ENCODE measurements at places on chromosomes 2 and 18. TPM values are rescaled to one million over a fixed set of nuclear protein-coding genes. Genes with fewer than 3 reads are reported as not detected.
A peak's percentile ranks its signal among the peaks of the same experiment; 100 is the strongest.

DNA sequence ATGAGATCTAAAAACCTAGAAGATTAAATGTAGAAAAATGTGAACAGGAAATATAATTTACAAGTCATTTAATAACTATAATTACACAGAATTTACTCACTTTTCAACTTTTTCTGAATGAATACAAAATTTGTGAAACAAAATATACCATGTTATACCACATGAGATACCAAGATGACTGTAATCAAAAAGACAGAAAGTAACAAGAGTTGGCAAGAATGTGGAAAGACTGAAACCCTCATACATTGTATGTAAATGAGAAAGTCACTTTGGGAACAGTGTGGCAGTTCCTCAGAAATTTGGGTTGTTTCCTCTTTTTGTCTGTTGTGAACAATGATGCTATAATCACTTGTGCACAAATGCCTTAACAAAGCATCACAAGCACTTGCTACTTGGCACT lies 145.4 kb upstream of the ZNF804A start:
- no peak for DNase-seq

- peak; percentile 38 for DNase-seq
Observed at GRCh38 chr18:63155910-63156773, 163.4 kb downstream of the BCL2 start.

- no peak for DNase-seq
Observed at GRCh38 chr18:58057291-58057965, 13.4 kb downstream of the NEDD4L start.

- DNase-seq = peak; percentile 14
Observed at GRCh38 chr2:127768775-127769479, 42.0 kb downstream of the WDR33 start.

DNA sequence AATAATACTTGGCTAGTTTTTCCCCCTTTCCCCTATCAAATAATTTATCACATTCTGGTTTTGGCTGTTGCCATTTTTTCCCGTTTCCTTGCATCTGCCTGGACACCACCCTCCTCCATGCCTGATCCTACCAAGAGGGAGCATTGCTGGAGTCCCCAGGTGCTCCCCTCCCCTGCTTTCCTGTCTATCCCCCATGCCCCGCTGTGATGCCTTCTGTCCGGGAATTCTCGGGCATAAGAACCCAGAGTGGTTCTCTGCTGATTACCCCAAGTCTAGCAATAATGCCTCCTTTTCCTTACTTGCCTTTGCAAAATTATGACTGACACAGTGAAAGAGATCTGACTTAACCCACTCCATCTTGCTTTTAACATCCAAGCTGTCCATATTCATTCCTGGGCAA lies 248.0 kb upstream of the PXDN start:
- DNase-seq = no peak

The PKDCC gene
- 152 TPM for total RNA-seq

The ABCG8 gene
- total RNA-seq = 0.07 TPM

- no peak for DNase-seq
Observed at GRCh38 chr18:3728704-3729437, 278.9 kb downstream of the TGIF1 start.

DNA sequence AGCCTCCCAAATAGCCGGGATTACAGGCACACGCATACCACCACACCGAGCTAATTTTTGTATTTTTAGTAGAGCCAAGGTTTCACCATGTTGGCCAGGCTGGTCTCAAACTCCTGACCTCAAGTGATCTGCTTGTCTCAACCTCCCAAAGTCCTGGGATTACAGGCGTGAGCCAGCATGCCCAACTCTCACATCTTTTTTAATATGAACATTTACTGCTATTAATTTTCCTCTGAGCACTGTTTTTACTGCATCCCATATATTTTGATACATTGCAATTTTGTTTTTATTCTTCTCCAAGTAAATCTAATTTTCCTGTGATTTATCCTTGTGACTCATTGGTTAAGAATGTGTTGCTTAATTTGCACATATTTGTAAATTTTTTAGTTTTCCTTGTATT lies 9.5 kb upstream of the TANK start:
- no peak for DNase-seq

The EFHD1 gene
- total RNA-seq = 14.3 TPM

DNA sequence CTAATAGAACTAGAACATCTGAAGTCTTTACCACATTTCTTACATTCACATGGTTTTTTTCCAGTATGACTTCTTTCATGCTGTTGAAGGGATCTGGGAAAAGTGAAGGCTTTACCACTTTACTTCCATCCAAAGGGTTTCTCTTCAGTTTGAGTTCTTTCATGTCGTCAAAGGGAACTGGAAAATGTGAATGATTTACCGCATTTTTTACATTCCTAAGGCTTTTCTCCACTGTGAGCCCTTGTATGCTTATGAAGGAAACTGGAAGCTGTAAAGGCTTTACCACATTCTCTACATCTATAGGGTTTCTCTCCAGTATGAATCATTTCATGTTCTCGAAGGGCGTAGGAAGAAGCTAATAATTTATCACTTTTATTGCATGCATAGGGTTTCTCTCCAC lies 46.7 kb downstream of the NBEAL1 start:
- DNase-seq = no peak

DNA sequence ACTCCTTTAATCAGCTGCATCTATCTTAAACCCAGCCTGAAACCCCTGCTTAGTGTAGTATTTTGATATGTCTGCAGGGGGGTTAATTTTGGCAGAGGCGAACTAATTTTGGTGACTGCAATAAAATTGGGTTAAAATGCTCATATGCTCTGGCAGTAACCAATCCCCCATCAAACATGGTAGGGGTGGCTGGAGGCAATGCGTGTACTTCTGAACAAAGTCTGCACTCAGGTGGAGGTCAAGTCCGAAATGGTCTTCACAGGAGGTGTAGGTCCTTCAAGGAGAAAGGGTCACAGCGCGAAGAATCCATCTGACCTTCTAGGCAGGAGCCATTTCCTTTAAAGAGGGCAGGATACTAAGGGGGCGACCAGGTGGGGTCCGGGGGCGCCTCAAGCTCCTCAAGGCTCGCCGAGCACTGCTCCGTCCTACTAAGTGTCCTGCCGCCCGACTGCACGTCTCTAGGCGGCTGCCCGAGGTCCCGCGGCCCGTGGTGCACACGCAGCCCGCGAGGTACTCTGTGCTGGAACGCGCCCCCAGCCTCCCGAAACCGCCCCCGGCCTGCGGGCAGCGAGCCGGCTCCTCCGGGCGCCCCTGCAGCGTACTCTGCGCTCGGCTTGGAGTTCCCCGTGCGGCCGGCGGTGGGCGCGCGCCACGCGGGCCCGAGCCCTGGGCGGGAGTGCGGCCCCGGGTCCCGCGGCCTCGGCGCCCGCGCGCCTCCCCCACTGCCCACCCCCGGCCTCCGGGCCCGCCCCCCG lies 1.7 kb upstream of the LDLRAD4 start:
- DNase-seq = peak; percentile 27

The POTEI gene
- not detected for total RNA-seq

GRCh38 chr2:162072181-162072702 lies 1.8 kb downstream of the DPP4 start:
- DNase-seq = no peak

DNA sequence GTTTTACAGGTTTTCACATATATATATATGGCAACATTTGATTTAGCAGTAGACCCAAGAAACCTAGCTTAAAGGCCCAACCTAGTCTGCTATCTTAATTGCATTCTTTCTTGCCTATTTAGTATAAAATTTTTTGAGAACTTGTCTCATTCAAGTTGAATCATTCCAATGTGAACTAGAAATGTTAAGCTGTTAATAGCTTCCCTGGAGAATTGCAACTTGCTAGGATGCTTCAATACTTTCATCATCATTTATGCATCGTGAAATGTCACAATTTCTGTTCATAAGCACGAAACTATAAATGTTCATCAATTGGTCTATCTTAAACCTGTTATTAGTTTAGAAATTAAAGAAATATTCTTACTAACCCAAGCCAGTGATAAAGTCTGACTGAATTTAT lies 217.6 kb downstream of the BABAM2 start:
- DNase-seq = no peak

DNA sequence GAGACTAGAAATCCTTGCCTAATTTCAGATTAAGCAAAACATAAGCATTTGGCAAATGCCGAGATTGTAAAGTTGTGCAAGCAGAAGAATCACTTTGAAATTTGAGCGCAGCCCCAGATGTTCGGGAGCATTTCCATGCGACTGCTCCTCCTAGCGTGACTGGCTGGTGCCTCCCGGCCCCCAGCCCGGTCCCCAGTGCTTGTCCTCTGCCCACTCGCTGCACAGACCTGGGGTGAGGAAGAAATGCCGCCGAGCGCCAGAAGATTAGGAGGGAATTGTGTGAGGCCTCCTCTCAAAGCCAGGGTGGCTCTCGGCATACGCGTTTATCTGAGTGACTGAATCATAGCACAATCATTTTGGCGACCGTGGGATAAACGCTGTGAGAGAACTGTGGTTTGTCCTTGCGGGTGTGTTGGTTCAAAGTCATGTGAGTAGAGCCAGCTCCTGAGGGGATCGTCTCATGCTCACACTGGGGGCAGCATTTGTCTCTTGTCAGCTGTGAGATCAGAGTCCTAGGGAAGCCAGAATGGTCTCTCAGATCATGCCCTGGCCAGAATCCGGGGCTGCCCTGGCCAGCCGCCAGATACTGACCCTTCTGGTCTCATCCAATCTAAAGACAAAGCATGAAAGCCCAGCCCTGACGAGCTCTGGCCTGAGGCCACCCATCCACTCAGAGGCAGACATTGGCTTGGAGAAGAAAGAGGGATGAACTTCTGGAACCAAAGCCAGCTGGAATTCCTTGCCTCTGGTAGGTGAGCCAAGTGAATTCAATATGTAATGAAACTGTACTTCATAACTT lies 189.3 kb downstream of the SH3RF3 start:
- DNase-seq = peak; percentile 70

The ATL2 gene
- 130 TPM for total RNA-seq

DNA sequence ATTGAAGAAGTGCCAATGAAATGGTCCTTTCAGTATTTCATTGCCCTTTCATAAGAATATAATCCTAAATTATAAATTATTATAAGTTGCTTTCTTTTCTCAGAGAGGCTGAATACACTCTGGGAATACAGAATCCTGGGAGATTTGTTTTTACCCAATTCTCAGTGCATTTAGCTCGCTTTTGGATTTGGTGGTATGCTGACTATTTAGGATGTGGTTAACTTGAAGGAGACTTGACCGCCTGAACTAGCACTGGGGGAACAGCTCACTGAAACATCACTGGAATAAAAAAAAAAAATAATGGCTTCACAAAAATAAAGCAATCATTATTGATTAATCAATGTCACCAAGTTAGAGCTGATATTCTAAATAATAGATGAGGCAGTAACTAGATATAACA lies 10.2 kb downstream of the TNFAIP6 start:
- DNase-seq = no peak

- no peak for DNase-seq
Observed at GRCh38 chr18:22999212-22999611, 66.1 kb downstream of the RBBP8 start.

All from gastrocnemius medialis (tissue), 4 donors.